ENCODE measurements at places on chromosomes 6 and 20.

- no peak for DNase-seq
Observed at GRCh38 chr20:15923030-15923776, 650.0 kb downstream of the KIF16B start.

DNA sequence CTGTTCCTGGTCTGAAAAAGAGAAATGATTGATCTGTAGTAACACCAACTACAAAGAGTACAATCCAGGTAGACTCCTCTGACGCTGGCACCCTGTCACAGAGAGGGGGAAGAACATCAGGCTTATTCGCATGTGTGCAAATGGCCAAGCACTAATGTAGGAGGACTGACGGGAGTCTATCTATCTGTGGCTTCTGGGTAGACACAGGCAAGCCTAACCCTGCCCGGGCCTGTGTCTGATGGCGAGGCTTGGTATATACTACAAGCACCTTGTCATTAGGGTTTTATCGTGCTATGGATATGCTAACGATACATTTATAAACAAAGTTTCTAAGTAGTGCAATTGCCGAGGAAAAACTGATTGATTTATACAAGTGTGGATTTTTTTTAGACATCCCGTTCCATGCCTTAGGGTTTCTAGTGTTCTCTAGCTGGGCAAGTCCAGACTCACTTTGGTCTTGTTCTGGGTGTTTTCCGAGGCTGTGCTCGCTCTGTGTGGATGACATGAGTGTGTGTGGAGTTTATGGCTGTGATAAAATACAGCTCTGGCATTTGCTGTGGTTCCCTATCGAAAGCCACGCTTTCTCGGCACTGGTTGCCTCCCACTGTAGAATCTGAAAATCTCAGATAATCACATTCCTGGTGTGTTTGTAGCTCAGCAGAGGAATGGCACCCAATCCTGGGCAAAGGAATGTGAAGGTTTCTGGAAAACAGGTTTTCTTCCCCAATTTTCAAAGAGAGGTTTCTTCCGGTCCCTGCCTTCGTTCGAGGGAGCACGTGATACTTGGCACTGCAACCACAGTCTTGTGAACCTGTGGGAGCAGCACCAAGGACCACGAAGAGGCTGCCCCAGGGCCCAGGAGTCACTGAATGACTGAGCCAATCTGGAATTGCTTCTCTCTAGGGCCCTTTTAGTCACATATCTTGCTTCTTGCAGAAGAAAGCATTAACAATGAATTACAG is 67.5 kb upstream of the EDN1 start:
- DNase-seq: no peak

DNA sequence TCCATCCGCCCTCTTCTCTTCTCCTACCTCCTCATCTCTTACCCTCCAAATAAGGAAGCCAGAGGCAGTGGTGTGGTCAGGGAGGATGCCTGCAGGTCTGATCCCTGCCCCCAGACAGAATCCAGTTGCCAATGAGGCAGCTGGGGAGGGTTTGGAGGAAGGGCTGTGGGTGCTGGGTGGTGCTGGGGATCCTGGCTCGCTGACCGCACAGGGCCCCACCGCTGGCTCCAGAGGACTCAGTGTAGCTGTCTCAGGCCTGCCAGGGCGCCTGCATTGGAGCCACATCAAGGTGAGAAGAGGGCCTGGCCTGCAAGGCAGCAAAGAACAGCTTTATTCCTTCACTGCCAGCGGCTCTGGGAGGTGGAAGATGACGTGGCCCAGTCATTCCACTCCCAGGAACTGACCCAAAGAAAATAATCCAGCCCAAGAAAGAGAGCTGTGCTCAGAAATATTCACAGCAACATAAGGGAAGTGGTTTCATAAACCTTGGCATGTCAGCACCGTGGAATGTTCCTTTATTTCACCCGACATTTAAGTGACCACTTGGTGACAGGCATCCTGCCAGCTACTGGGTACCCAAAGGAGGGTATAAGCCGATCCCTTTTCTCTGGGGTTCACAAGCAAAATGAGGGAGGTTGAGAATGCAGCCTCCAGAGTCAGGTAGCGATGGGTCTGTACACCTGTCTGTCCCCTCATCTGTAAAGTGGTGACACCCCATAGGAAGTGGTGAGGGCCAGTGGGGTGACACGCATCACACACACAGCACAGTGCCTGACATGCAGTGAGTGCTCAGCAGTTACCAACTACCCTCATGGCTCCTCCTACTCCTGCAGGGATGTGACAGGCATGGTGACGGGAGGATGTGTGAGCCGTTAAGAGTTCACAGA is 125.1 kb downstream of the SNX5 start:
- DNase-seq: no peak

DNA sequence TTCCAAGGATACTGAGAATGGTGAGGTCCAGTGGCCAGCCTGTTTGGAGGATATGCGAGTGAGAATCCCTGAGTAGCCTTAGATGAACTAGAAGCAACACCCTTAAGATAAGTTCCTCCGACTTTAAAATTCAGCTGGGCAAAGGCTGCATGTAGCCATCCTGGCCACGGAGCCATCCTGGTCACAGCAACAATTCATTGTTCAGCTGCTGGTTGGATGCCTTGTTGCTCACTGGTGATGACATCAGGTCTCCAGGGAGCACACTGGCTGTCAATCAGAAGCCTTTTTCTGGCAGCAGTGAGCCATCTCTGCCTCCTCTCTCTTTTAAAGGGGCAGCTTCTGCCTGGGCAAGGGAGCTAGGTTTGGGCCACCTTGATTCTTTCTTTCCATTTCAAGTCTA is 22.4 kb upstream of the RIMS4 start:
- DNase-seq: no peak

GRCh38 chr6:170464524-170464979 is 88.6 kb downstream of the PSMB1 start:
- DNase-seq: no peak
